ENCODE measurements at places on chromosomes 2 and 18.

DNA sequence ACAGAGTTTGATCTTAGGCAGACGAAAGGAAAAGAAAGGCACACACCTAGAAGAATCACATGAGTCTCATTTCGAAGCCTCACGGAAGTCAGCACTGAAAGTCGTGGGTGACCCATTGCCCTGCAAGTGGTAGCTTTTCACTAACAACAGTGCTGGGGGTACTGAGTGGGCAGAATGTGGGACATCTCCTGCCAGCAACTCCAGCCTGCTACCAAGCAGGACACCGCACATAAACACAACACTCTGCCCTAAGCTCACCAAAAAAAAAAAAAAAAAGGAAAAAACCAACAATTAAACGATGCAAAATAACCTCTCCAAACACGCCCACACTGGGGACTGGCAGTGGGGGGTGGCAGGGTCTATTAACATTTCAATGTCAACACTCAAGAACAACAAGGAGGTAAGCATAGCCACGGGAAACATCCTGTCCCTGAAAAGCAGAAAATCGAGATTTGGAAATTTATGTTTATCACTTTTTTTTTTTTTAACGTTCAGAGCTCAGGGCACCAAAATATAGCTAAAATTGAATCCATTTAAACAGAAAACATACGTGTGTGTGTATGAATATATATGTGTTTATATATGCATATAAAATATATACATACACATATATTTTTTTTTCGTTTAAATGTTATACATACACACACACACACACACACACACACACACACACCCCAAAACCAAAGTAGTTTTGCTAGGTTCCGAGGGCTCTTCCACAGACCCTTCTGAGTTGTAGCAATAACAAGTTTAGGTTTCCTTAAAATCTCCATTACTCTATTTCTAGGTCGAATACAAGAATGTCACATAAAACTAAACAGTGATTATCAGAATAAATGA lies 2.2 kb downstream of the INO80D start:
- no peak for DNase-seq

- DNase-seq = no peak
Observed at GRCh38 chr18:54112356-54112755, 112.1 kb downstream of the MBD2 start.

DNA sequence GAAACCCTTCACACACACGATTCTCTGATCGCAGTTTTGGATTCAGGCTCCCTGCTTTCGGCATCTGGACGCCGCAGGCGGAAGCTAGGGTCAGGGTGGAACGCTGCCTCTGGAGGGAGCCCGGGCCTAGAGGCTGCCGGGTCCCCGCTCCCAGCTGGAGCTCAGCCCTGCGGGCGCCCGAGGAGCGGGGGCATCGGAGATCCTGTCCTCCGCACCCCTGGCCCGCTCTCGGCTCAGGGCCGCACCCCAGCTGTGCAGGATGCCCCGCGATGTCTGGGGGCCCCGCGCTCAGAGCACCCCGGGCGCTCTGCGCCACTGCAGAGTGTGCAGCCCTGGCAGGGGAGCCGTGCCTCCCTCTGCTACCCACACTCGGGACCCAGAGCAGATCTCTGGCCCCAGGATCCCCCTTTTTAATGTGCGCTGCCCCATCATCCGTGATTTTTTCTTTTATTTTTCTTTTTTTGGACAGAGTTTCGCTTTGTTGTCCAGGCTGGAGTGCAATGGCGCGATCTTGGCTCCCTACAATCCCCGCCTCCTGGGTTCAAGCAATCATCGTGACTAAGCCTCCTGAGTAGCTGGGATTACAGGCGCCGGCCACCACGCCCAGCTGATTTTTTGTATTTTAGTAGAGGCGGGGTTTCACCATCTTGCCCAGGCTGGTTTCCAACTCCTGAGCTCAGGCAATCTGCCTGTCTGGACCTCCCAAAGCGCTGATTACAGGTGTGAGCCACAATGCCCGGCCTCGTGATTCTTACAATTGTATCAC lies 54.8 kb upstream of the TUBA3E start:
- DNase-seq = no peak

DNA sequence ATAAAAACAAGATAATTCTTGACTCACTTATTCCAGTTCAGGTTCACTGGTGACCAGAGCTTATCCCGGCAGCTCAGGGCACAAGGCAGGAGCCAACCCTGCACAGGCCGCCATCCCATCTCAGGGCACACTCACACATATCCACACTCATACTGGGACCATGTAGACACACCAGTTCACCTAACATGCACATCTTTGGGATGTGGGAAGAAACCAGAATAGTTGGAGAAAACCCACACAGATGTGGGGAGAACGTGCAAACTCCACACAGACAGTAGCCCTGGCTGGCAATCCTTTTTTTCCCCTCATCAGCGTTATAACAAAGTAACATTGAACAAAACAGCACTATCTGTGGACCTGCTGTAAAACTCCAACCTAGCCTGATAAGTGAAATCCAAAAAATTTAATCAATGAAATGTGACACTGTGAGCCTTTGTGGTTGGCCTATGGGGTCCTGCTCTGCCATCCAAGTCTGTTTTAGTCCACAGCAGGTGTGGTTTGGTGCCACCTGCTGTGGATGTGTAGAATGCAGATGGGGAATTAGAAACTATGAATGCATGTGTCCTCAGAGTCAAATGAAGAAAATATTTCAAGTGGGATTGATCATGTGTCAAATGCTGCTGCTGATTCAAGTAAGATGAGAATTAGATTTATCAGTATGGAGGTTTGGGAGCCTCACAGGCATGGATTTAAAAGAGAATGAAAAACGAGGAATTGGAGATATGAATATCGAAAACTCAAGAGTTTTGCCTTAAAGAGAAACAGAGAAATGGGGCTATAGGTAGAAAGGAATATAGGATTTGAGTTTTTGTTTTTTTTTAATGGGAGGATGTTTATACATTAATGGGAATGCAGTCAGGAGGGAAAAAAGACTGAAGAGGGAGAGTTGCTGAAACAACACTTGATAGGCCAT lies 47.0 kb downstream of the UGP2 start:
- DNase-seq = no peak

GRCh38 chr2:209629597-209629996 lies 142.0 kb upstream of the UNC80 start:
- DNase-seq = no peak

- no peak for DNase-seq
Observed at GRCh38 chr2:166229678-166230023, 101.8 kb upstream of the SCN1A start.

GRCh38 chr2:144546933-144547332 lies 27.0 kb upstream of the ZEB2 start:
- no peak for DNase-seq

- DNase-seq = no peak
Observed at GRCh38 chr2:28291811-28292440, 100.7 kb upstream of the FOSL2 start.

DNA sequence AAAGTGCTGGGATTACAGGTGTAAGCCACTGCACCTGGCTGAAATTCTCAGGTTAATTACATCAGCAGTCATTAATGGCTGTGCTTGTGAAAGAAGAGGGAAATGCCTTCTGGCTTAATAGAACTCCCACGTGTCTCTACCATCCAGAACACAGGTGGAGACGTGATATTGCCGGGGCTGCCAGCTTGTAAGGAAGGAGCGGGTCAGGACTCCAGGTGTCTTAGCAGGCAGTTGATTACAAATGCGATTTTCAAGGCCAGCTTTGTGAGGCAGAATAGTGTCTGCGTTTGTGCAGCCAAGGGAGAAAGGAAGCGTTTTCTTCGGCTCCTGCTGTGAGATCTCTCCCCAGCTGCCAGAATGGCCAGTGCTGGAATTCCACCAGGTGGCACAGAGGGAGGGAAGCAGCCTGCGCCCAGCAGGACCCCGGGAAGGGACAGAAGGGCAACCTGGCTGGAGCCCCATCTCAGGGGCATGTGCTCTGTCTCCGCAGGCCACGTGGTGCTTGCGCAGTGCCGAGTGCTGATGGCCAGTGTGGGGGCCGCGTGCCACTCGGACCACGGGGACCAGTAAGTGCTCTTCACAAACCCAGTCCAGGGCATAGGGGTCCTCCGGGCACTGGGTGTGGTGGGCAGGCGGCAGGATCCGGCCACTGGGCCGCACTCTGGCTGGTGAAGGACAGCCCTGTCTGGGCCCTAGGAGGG lies 3.7 kb upstream of the ESPNL start:
- DNase-seq = no peak

DNA sequence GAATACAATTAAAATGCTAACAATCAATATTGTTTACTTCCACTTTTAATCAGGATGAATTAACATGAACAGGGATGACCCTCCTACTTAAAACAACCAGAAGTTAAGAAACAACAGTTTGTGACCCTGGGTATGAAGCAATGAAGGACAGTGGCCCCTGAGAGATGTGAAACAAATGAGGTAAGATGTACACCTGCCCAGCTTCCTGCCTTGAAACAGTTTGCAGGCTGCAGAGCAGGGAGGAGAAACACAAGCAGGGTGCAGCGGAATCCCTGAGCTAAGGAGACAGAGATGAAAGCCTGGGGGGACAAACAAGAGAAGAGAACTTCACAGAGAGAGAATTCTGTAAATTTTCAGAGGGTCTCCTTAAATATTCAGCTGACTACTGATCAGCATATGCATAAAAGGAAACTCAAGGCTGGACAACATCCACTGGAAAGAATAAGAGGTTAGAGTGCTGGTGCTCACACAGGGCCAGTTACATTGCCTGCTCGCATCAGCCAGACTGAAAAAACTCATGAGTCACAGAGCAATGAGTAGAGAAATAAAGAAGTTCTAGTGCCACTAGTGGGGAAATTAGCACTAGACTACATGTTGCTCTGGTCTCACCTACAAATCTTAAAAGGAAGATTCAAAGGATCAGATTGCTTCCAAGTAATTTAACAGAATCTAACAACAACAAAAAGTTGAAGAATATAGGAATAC lies 106.4 kb downstream of the PID1 start:
- DNase-seq = no peak

GRCh38 chr2:173571021-173571821 lies 216.5 kb downstream of the CDCA7 start:
- DNase-seq = no peak
